SK-MEL-5 (cell line): ENCODE measurements at places on chromosomes 5 and 9.

DNA sequence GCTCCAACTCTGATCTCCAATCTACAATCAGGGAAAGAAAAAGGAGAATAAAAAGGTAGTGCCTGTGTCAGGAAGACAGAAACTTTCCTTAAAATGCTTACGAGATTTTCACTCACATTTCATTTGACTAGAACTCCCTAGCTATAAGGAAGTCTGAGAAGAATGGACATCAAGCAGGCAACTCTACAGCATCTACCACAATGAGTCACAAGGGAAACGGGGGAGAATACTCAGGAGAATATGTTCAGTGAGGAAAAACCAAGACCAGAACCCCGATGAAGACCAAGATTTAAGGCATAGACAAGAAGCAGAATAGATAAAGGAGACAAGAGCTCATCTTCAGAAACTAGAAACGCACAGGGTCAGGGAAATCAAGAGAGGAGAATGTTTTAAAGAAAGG lies 9.0 kb upstream of the SETD9 start:
- DNase-seq = no peak

DNA sequence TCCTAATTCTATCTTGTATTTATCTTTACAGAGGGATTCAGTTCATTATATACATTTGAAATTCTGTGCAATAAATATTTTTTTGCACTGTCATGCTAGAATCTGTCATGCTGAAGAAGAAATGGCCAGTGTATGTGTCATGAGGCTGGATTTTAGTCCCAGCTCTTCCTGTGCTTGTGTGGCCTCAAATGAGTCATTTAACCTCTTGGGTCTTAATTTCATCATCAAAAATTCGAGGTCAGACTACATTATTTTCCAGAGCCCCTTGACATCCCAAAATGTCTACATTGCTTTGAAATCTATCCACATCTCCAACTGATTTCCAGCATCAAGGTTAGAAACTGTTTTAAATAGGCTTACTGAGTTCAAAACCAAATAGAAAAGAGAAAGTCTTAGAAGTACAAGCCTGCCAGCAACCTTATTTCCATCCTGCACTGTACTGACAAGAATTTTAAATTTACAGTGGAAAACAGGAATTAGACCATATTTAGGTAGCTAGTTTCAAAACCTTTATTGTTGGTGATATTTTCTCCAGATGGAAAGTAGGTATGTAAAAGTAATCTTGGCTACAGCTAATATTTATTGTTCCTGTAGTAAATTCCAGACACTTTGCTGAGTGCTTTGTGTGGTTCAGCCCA lies 96.7 kb upstream of the MAMDC2 start:
- DNase-seq = peak; percentile 52

- peak; percentile 99 for DNase-seq
Observed at GRCh38 chr5:44942524-44943001, 133.8 kb downstream of the MRPS30 start.

DNA sequence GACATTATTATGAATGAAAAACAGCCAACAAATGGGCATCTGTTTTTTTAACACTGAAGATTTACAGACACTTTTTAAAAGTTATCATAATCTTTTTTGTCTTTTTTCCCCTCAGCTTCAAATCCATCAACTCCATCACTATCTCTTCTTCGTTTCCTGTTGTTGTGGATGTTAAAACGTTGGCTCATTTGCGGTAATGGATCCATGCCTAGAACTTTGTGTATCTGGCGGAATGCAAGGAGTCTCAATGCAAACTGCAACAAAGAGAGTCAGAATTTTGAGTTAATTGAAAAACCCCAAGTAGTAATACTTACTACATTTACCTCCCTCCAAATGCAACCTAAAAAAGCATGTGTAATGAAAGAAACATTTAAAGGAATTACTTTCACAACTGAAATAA lies 42.9 kb upstream of the MTMR12 start:
- no peak for DNase-seq

GRCh38 chr9:92968081-92968480 lies 20.8 kb downstream of the FGD3 start:
- no peak for DNase-seq

DNA sequence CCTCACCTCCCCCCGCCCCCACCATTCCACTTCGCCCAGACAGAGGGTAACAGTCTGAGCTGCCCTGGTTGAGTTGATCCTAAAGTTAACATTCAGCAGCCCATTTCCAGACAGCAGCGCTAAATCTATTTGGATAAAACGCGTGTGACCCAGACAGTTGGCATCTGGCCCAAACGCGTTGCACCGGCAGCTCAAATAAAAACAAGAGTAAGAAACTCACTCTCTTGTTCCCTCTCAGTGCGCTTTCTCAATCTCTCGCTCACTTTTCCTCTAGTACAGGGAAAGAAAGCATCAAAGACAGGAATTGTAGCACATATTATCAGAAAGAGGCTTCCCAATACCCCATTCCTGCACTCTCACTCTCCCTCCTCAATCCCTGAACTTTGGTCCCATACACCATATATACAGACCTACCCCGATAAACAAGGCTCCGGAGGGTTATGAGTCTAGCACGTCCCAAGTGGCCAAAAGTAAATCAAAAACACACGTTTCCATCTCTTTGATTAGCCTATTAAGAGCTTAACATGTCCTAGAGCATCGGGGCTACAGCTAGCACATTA lies 1.3 kb downstream of the ADAMTS6 start:
- peak; percentile 46 for DNase-seq

- no peak for DNase-seq
Observed at GRCh38 chr9:81666123-81666522, 23.2 kb downstream of the TLE1 start.
